ENCODE measurements at places on chromosomes 2 and 18.

GRCh38 chr2:64212346-64212745, 68.1 kb upstream of the PELI1 start:
- DNase-seq, result peak; percentile 94

GRCh38 chr2:234606896-234607295, 110.0 kb upstream of the ARL4C start:
- peak; percentile 70 for DNase-seq

DNA sequence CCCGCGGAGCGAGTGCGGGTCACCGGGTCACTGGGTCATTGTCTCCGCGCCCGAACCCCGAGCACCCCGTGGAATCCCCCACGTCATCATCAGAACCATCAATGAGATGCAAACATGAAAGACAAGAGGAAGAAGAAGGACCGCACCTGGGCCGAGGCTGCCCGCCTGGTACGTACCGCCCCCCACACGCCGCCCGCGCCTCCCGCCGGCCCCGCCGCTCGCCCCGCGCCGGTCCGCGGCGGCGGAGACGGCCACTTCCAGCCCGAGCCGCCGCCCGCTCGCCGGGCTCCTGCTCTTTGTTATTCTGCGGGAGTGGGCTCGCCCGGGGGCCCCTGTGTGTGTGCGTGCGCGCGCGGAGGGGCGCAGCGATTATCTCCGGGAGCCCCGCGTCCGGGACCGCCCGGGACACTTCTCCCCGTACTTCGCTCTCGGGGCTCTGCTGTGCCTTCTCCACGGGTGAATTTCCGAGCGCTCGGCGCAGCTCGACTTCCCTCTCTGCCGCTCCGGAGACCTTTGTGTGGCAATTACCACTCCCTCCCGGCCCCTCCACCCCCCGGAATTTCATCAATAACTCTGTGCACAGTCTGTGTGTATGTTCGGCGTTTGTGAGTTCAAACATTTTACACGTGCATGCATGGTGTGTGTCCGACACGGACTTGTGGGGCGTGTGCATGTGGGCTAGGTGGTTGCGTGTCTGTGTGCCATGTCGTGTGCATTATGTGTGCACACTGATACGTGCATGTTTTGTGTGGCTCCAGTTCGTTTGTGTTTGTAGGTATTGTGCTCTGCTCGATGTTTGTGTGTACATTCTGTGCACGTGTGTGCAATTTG, 714 bp downstream of the ASXL3 start:
- DNase-seq, result peak; percentile 3

GRCh38 chr18:30489890-30490643, 552.5 kb downstream of the DSC3 start:
- no peak for DNase-seq

- DNase-seq, result peak; percentile 85
Measured at GRCh38 chr2:145593991-145594614, 1074.2 kb upstream of the ZEB2 start.

DNA sequence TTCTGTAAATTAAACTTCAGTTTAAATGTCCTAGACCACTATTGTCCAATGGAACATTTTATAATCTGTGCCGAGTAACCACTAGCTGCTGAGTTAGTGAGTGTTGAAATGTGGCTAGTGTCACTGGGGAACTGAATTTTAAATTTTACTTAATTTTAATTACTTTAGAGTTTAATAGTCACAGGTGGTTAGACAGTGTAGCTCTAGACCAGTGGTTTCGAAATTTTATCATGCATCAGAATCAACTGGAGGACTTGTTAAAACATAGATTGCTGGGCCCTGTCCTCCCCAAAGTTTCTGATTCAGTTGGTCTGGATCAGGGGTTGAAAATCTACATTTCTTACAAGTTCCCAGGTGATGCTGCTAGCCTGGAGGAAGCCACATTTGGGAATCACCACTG, 110.4 kb downstream of the FMNL2 start:
- DNase-seq, result no peak

DNA sequence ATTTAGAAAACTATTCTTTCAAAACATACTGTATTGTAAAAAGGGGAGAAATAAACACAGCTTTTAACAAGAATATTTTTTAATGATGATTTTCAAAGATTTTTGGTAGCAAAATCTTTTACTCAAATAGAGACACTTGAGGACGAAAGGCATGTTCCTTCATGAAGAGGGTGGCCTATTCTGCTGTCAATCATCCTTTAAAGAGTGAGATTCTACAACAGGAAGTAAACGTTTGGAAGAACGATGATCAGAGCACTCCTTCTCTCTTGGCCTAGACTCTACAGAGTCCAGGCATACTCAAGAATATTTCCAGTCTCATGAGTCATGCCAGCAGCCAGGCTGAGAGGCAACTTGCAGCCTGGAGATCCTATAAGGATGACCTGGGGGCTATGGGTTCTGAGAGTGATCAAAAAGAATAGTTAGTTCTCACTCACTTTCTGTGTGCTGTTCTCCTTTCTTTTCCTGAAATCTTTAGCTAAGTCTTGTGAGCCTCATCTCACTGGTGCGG, 62.4 kb upstream of the TCF4 start:
- peak; percentile 20 for DNase-seq

- DNase-seq, result peak; percentile 20
Measured at GRCh38 chr2:217666338-217666737, 336.5 kb downstream of the TNS1 start.

DNA sequence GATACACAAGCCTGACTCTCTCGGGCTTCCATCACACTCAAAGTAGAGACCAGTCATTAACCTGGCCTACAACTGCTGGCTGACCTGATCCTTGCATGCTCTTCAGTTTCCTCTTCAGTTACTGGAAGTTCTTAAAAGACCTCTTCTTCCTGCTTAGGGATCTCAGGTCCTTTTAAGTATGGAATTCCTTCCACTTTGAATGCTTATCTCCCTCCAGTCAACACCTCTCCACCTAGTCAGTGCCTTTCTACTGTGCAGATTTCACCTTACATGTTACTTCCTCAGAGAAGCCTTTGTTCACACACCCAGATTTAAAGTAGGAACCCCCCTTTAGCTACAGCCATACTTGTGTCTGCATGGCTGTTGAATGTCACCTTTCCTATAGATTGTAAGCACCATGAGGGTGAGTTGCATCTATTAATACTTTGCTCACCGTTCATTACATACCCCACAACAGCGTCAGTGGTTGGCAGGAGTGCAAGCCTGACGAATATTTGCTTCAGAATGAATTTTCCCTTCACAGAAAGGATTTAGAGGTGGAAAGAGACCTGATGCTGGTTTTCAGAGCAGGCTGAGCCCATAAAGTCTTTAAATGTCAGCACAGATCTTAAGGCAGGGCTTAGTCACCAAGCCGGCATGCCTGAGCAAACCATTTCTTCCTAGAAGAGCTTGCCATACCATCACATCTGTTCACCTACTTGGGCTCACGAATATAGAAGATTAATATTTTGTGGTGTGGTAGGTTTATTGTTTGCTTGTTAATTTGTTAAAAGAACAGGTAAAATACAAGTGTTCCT, 90.1 kb downstream of the ACVR1 start:
- peak; percentile 67 for DNase-seq

DNA sequence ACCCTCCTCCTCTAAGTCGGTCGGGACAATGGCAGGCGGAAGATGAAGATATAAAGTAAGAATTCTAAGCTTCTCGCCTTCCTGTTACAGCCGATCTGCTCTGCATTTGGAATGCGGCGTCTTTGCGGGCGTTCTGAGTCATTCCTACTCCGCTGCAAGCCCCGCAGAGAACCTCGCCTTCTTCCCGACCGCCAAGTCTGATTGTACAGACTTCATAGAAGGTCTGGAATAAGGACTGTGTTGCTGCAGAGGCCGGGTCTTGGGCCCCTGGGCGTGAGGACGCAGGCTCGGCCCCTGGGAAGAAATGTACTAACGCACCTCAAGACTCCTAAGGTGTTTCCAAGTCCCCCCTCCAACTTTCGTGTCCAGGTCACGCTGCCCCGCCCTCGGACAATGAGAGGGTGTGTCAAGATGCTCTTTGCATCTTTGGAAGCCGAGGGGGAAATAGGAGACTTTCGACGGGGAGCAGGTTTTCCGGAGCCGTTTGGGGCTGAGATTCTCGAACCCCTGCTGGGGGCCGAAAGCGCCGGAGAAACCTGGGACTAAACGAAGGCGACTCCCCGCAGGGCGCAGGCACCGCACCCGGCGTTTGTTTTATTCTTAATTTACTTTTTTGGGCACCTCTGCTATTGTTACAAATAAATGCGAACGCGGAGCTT, 12.7 kb upstream of the PAX3 start:
- no peak for DNase-seq

DNA sequence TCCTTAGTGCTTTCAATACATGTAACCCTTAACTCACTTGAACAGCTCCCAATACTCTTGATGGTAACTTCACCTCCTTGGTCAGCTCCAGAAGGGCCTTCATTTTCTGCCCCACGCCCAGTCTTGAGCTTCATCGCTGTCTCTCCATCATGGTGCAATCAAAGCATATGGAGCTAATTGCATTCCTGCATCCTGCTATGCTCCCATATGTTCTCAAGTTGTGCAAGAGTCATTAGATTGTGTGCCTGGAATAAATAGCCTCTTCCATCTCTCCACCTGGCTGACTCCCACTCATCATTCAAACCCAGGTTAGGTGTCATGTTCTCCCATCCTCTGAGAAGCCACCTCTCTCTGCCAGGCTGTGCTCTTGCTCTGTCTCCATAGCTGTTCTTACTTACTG, 364.5 kb upstream of the RGPD4 start:
- DNase-seq, result no peak

DNA sequence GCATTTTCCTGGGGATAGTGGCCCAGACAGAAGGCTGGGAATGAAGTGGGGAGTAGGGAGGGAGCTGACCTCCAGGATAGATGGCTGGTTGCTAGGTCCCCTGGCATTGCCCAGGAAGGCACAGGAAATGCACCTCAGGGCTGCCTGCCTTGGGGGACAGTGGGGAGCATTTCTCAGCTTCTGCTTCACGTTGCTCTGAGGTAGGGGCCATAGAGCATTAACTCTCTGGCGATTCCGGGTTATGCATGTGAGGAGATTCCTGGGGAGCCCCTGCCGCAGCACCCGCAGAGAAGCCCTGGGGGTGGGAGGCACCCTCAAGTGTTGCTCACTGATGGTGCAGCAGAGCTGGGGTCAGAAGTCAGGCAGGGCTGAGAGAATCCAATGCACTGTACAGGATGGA, 256.5 kb downstream of the CYP26B1 start:
- DNase-seq, result no peak

DNA sequence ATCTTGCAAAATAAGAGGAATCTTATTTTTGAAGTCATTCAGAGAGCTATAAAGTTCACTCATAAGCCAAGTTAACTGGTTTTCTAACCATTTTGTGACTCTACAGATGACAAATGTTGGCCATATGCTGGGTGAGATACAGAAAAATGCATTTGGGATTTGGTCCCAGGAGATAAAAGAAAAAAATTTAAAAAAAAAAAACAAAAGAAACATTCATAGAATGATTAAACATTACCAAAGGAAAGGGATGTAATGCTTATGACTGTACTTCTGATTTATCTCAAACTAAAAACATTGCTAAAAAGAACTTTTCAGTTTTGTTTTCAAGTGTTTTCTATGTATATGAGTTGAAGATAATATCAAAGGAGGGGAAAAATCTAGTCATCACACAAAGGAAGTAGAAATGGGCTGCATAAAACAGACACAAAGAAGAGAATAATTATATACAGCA, 43.1 kb downstream of the PELI1 start:
- peak; percentile 85 for DNase-seq

DNA sequence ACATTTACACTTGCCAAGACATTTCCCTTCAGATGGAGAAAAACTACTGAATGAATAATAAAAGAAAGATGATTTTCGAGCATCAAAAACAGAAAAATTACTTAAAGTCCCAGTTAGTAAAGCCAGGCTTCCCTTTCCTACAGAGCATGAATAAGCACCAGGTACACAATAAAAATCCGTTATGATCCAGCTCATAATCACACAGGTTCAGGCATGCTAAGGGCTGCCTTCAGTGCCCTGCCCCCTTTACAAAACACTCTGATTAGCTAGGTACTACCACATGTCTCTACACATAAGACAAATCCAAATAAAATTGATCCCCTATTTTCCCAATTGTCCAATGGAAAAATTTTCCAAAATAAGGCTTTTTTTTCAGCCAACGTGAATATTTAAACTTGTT, 413.2 kb upstream of the LRATD1 start:
- DNase-seq, result no peak

GRCh38 chr2:53751728-53752127, 15.9 kb upstream of the CHAC2 start:
- DNase-seq, result peak; percentile 45

DNA sequence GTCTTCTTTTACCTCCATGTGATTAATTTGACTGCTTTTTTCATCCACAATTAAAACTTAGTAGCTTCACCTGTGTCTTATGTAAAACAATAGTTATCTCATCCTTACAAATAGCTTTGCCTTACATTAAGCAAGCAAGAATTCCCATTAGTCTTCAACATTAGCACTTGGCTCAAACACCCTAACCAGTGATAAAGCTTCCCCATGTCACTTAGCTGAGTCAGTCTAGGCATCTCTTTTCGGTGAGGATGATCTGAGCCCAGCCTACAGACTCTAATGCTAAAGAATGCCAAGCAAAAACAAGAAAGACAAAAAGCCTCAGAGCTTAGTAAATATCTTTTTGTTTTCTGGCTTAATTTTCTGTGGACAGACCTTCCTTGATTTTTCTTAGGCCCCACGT, 26.1 kb downstream of the GAD1 start:
- peak; percentile 84 for DNase-seq

DNA sequence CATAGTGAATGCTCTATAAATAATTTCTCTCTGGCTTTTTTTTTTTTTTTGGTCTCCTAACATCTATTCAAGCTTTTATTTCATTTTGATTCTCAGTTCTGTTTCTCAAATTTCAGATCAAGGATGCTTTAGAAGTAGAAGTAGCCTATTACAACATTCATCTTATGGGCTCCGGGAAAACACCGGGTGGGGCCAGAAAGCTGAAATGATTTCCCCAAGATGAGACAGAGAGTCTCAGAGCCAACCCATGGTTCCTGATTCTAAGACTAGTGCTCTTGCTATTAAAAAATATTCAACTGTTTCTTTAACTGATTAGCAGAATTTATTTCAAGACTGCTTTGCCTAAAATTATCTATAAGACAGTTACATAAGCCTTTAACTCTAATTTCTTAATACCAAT, 147.2 kb upstream of the CCDC68 start:
- no peak for DNase-seq

- no peak for DNase-seq
Measured at GRCh38 chr2:212088353-212088752, 450.2 kb downstream of the ERBB4 start.

DNA sequence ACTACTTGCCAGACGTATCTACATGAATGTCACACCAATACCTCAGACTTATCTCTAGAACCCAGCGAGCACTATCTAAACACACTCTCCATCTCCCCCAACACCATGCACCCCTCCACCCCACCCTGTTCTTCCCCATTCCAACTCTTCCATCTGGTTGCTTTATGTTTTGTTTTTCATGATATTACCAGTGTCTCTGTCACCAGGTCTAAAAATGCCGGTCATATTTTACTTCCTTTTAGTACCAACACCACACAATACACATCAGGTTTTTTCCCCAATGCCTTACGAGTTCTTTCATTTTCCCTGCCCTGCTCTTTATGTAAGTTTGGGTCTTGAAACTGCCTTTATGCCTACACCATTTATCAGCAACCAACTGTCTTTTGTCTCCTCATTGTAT, 10.2 kb upstream of the ITGA4 start:
- no peak for DNase-seq
